ENCODE measurements at places on chromosomes 4 and X.

- DNase-seq, result no peak
Measured at GRCh38 chrX:11499076-11500044, 166.4 kb downstream of the ARHGAP6 start.

DNA sequence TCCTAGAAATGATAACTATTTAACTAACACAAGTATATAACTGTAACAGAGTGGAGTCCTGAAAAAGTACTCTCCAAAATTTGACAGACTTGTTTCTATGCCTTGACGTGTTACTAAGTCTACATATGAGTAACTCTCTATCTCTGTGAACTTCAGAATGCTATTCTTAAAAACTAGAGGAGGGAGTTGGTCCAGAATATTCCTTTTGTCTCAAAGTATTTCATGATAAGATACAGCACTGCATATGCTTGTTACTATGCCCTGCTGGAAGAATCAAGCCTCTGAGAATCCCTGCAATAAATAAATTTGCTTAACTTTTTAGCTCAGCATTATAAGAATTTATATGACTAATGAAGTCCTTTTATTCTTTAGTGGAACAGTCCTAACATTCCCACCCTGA lies 50.9 kb upstream of the ATXN3L start:
- DNase-seq, result no peak

DNA sequence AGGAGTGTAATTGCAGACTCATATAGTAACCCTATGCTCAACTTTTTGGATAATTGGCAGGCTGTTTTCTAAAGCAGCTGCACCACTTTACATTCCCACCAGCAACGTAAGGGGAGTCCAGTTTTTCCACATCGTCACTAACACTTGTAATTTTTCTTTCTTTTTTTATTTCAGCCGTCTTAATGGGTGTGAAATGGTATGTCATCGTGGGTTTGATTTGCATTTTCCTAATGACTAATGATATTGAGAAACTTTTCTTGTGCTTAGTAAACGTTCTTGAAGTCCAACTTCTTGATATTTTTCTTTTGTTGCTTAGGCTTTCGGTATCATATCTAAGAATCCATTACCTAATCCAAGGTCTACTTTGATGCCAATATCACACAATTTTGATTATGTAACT lies 95.3 kb upstream of the IL1RAPL1 start:
- no peak for DNase-seq

- no peak for DNase-seq
Measured at GRCh38 chr4:121676345-121677075, 20.3 kb downstream of the ANXA5 start.

DNA sequence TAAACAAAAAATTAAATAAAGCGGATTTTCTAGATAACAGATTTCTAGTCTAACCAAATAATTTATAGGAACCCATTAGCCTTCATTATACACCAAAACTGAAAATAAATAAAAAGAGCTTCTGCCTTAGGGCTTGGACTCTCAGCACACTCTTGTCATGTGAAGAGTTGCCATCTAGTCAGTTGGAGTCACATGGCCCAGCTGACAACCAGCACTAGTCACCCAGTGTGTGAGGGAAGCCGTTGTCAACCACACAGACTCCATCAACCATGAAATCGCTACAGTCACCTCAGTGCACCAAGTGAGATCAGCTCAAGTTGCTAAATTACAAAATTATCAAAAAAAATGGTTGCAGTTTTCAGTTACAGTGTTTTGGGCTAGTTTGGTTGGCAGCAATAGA lies 470.0 kb downstream of the GASK1B start:
- no peak for DNase-seq

DNA sequence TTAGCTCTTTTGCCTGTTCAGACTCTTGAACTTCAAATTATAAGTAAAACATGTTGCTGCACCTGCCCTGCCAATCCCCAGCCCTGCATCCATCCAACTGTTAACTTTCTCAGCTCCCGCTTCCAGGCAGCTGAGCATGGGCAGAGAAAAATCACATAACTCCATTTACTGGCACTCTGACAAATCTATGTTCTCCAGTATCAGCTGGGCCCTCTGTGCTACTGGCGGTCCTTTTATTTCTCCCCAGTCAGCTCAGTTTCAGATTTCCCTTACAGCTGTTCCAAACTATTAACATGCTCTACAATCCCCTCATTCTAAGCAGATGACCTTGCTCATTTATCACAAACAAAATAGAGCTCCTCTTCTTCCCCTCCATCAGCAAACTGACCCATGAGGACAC lies 240.4 kb upstream of the TET2 start:
- no peak for DNase-seq

DNA sequence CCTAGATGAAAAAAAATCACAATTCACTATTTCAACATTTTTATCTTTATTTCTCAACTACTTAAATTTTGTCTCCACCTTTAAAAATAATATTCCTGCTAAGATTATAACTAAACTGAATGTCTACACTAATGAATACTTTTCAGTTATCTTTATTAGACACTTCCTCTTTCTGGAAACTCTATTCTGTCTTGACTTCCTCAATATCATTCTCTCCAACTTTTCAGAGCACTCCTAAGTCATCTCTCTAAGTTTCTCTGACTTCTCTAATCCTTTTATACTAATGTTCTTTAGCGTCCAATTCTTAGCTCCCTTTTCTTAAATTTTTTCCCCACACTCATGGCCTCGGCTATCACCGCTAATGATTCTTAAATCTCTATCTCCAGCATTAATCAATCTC lies 374.2 kb downstream of the FBXO8 start:
- no peak for DNase-seq

DNA sequence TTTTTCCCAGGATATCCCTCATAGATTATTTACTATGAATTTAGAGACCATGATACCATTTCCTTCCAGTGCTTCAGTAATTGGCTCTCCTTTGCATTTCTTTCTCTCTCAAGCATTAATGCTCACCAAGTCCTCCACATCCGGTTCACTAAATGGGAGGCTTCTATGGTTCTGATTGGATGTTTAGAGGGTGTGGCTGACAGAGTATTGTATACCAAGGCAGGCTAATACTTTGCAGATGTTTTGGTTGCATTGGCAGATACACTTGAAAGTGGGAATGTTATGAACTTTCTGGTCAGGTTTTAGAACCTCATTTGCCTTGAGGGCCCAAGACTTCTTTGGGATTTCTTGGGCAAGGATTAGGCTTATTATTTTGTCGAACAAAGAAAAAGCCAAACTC lies 24.2 kb downstream of the CBLL2 start:
- DNase-seq, result no peak

DNA sequence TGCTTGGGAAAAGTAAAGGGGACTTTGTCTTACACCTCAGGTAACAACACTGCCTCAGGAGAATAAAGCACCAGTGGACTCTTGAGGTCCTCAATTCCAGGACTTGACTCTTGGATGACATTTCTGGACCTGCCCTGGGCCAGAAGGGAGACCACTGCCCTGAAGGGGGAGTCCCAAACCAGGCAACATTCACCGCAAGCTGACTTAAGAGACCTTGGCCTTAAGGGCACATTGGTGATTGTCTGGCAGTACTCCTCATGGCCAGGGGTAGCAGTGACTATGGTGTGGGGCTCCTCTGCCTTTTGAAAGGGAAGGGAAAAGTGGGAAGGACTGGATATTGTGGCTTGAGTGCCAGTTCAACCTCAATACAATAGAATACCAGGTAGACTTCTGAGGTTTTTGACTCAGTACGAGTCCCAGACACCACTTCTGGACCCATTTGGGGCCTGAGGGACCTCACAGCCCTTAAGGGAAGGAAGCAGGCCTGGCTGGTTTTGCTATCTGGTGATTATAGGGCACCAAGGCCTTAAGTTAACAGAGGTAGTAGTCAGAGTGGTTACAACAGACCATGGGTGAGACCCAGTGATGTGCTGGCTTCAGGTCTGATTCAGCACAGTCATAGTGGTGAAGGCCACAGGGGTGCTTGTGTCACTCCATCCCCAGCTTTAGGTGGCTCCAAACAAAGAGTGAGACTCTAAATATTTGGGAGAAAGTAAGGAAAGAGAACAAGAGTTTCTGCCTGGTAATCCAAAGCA lies 121.2 kb upstream of the TET2 start:
- DNase-seq, result no peak

- DNase-seq, result no peak
Measured at GRCh38 chr4:163500586-163500985, 6.1 kb downstream of the TMA16 start.

DNA sequence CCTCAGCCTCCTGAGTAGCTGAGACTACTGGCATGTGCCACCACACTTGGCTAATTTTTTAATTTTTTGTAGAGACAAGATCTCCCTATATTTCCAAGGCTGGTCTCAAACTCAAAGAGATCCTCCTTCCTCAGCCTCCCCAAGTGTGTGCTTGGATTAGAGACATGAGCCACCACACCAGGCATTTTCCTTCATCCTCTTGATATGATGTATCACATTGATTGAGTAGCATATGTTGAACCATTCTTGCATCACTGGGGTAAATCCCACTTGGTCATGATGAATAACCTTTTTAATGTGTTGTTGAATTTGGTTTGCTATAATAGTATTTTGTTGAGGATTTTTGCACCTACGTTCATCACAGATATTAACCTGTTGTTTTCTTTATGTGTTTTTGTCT lies 24.2 kb upstream of the PPM1K start:
- no peak for DNase-seq

GRCh38 chr4:14415146-14415545 lies 587.1 kb upstream of the CPEB2 start:
- DNase-seq, result no peak

GRCh38 chr4:187103351-187103750 lies 379.7 kb upstream of the FAT1 start:
- DNase-seq, result no peak
